ENCODE measurements at places on chromosomes 3 and 15.

DNA sequence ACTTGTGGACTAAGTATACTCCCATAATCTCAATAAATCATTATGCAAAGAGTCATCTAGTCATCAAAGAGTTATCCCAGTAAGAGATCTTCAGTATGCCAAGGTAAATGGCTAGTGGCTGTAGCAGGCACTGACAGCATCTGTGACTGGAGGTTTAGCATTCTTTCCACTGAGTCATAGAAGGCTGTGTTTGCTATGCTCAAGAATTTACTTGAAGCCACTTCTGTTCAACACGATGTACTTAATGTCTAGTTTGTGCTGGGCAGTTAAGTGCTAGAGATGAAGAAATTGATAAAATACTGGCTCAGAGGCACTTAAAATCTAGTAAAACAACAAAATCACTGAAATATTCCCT lies 13.0 kb downstream of the ZBED2 start:
- DNase-seq: no peak

DNA sequence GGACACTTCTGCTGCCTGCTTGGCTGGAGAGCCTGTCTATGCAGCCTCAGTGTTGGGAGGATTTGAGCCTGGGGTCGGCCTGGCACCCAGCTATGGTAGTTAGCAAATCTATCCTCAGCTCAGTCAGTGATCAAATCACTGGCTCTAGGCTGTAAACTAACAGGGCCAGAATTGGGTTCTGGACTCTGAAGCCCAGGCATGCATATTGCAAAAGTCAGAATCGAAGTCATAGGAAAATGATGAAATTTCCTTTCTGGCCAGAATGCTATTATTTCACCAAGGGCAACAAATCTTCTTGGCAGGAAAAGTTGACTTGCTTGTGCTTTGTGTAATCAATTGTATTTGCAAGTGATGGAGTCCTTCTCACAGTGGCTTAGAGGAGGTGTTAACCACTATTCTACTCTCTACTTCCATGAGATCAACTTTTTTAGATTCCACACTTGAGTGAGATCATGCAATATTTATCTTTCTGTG lies 482.6 kb upstream of the TPRG1 start:
- DNase-seq: no peak

GRCh38 chr15:51613951-51614350 lies 8.6 kb downstream of the DMXL2 start:
- DNase-seq: no peak

DNA sequence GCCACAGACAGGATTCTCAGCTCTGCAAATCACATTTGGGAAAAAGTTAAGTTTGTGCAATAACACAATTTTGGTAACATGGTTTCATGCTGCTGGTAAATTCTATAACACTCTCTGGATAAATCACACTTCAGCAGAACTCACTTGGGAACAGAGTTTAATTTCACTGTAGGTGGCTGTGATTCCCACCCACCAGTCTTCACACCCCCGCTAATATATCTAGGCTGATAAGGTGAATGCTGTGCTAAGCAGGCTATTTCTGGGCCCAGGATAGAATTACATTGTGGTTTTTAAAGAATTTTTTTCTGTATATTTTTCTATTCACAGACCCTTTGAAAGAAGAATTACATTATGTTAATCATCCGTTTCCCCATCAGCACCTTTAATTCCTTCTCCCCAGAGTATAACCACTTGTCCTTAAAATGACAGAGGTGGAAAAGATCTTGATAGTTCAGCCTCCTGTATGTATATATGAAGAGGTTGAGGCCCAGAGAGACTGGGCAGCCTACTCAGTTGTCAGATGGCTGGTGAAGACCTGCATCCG lies 22.9 kb downstream of the MAP2K1 start:
- DNase-seq: no peak

DNA sequence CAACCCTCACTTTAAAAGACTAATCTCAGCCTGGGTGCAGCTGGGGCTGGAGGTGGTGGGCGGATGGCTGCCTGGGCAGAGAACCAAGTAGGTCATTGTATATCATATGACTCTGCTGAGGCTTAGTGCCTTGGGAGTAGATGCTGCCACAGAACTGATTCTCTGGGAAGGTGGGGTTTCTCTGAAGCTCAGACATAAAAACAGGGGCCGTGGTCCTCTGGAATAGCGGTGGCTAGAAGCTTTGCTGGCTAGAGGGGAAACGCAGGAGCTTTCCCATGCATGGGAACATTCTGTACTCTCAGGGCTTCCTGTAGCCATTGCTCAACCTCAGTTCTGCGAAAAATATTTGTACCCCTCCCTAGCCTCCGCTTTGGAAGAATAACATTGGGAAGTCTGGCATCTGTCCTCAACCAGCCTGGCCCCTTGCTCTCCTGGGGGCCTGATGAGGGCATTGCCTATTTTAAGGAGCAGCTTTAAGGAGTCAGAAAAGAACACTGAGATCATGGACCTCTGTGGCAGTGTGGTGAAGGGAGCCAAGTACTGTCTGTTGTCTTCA lies 14.7 kb downstream of the TIMP4 start:
- peak; percentile 52 for DNase-seq

DNA sequence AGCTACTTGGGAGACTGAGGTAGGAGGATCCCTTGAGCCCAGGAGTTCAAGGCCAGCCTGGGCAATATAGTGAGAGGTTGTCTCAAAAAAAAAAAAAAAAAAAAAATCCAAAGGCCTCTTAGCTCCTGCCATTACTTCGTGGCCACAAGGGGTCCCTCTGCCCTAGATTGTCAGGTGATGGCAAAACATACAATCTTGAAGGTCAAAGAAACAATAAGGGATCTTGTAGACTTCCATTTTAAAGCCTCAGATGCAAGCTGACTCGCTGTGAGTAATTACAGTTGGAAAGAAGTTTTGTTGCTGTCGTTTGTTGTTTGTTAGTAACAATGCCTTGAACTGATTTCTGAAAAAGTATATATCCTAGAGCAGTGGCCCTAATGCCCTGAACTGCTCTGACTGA lies 55.9 kb upstream of the PLCL2 start:
- no peak for DNase-seq

DNA sequence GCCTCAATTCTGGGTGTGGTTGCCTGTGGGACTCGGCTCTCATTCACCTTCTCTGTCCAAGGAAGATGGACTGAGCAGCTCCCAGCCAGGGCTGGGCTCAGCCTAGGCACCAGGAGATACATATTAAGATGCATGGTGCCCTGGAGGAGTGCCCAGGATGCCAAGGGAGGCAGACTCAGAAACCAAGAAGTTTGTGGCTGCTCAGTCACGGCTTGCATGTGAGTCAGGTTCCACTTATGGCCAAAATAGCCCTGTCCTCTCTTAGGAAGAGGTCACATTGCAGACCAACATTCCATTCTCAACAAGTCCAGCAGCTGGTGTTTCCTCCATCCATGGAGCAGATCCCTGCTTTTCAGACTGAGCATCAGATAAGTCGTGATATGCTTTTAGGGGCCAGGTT lies 21.8 kb downstream of the CDCP1 start:
- DNase-seq: no peak

DNA sequence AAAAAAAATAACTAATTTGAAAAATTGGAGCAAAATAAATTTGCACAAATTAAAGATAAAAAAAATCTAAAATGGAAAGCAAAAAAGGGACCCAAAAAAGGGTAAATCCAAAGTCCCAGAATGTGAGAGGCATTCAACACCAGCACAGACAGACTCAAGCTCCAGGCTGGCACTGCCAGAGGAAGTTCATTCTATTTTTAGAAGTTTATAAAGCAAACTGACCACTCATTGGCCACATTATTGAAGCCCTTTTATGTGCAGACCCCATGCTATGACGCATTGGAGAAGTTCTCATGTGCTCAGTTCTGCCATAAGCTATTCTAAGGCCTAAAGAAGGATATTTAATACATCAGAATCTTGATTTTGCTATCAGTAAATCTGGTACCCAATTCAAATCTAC lies 17.6 kb upstream of the BOC start:
- no peak for DNase-seq

DNA sequence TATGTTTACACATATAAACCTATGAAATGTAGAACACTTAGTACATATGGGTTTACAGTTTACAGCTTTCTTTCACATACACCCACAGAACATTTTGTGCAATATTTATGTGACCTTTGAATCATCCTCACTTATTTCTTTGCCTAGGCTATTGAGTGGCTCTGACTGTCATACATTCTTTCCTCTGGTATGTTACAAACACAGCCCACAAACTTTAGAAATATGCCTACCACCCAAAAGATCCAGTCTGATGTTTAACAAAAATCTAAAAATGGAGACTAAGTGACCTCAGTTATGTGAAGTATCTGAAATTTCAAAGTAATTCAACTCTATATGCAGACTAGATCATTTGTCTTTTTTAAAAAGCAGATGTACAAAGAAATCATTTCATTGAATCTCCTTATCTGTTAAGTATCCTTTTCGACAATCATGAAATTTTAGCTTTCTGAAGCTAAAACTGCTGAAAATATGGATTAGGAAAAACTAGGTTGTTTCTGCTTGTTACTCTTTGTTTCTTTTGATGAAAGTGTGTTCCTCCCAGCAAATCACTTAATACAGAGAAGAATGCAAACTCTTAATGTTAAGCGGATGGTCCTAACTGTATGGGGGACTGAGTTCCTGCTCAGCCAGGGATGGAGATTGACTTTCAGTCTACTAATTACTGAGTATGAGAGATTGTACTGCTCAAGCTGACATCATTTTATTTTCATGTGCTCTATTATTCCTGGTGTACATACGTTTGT lies 27.7 kb downstream of the CCDC54 start:
- DNase-seq: no peak

- DNase-seq: no peak
Observed at GRCh38 chr3:174002543-174002942, 605.0 kb downstream of the NLGN1 start.

- DNase-seq: no peak
Observed at GRCh38 chr3:7779331-7779730, 722.3 kb upstream of the LMCD1 start.

GRCh38 chr15:79003896-79004295 lies 59.0 kb upstream of the CTSH start:
- DNase-seq: no peak

Data from heart right ventricle (tissue), 16 donors.